ENCODE measurements at places on chromosomes 11 and 22.

DNA sequence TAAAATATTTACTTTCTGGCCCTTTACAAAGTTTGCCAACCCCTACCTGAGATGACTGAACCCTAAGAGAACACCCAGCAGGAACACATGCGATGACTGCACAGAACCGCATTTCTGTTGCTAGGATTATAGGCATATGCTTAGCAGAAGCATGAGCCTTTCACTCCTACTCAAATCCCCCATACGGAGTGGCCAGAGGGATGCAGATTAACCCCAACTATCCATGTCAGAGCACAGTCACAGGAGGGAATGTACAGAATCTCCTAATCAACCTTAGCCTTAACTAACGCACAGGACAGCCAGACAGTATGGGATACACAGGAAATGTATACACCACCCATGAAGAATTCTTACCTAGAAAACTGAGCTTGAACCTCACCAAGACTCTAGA is 6.2 kb downstream of the HPS4 start:
- no peak for DNase-seq
- H3K27me3 ChIP-seq = no peaks in the 10 kb centered on the region
- peaks cover 41% of the 10 kb centered on the region for H3K4me1 ChIP-seq
- no peak overlapping the region for H3K4me3 ChIP-seq
- H3K36me3 ChIP-seq = peaks cover 16% of the 10 kb centered on the region

GRCh38 chr11:125337836-125338834 is 157.9 kb downstream of the FEZ1 start:
- peak overlapping the region; percentile 37 for H3K27ac ChIP-seq
- peaks cover 2% of the 10 kb centered on the region for H3K27me3 ChIP-seq
- peaks cover 44% of the 10 kb centered on the region for H3K4me1 ChIP-seq
- no peak overlapping the region for H3K4me3 ChIP-seq
- DNase-seq = no peak

GRCh38 chr11:131749101-131749500 is 378.7 kb downstream of the NTM start:
- no peak overlapping the region for H3K4me3 ChIP-seq
- no peak for DNase-seq
- H3K4me1 ChIP-seq = no peaks in the 10 kb centered on the region
- no peaks in the 10 kb centered on the region for H3K36me3 ChIP-seq

DNA sequence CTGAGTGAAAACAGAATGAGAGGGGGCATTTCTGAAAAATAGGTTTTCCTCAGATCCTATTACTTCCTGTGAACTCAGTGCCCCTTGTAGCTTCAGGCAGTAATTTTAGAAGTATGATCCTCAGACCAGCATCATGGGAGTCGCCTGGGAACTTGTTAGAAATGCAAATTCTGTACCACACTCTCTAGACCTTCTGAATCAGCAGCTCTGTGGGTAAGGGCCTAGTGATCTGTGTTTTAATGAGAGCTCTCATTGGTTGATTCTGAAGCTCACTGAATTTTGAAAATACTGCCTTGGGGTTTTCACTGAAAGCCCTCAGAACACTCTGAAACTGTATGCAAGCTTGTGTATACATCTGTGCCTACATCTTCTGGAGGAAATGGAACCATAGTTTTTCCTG is 647.2 kb upstream of the ANO5 start:
- no peaks in the 10 kb centered on the region for H3K36me3 ChIP-seq
- no peak for DNase-seq
- H3K27me3 ChIP-seq = peaks cover 13% of the 10 kb centered on the region
- H3K4me1 ChIP-seq = peaks cover 3% of the 10 kb centered on the region

- peaks cover 19% of the 10 kb centered on the region for H3K27me3 ChIP-seq
- no peak overlapping the region for H3K4me3 ChIP-seq
- H3K4me1 ChIP-seq = peaks cover 20% of the 10 kb centered on the region
- no peak for DNase-seq
- H3K27ac ChIP-seq = no peak overlapping the region
Observed at GRCh38 chr22:44396727-44397722, 84.3 kb upstream of the SHISAL1 start.

DNA sequence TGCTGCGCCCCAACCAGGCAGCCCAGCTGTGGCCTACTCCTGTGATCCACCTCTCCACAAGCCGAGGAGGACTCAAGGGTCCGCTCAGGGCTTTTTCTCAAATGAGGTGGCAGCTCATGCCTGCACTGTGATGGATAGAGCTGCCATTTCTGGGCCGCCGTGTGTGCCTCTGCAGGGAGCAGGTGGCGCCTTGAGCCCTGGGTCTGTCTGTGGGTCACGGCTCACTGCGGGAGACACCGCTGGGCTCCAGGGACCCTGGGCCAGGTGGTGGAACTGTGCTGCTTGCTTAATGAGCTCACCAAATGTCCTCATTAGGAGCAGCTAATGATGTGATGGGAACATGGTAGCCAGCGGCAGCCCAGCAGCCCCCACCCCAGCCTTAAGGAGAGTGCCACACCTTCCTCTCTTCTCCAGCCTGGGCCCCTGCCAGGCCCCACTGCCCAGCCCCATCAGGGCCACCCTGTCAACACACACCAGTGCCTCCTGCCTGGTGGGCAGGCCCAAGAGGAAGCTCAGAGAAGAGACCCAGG is 50.8 kb downstream of the DHCR7 start:
- H3K27ac ChIP-seq = no peak overlapping the region
- H3K4me1 ChIP-seq = peaks cover 7% of the 10 kb centered on the region
- no peak overlapping the region for H3K4me3 ChIP-seq
- H3K27me3 ChIP-seq = peaks cover 12% of the 10 kb centered on the region
- no peak for DNase-seq
- H3K36me3 ChIP-seq = no peaks in the 10 kb centered on the region

DNA sequence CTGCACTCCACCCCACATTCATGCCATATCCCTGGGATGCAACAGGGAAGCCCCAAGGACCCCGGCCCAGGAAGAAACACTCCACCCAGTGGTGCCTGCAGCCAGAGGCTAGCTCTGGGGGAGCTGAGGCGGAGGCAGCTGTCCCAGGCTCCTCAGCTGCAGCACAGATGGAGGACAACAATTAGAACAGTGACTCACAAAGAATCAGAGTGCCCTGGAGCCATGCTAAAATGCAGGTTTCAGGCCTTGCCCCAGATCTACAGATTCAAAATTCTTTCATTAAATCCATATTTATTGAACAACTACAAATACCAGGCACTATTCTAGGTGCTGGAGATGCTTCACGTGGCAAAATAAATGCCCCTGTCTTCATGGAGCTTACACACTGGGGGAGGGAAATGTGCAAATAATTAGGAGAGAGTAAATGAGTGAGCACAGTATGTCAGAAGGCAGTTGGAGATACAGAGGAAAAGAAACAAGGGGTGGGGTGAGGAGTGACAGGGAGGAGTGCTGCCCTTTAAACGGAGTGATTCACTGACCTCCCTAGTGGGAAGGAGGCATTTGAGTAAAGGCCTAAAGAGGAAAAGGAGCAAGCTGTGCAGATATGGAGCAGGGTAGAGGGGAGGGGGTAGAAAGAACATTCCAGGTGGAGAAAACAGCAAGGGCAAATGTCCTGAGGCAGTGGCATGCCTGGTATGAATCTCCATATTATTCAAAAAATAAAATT is 73.3 kb upstream of the CSNK2A3 start:
- no peak overlapping the region for H3K4me3 ChIP-seq
- peaks cover 24% of the 10 kb centered on the region for H3K27me3 ChIP-seq
- no peaks in the 10 kb centered on the region for H3K36me3 ChIP-seq
- DNase-seq = no peak
- peaks cover 17% of the 10 kb centered on the region for H3K4me1 ChIP-seq

DNA sequence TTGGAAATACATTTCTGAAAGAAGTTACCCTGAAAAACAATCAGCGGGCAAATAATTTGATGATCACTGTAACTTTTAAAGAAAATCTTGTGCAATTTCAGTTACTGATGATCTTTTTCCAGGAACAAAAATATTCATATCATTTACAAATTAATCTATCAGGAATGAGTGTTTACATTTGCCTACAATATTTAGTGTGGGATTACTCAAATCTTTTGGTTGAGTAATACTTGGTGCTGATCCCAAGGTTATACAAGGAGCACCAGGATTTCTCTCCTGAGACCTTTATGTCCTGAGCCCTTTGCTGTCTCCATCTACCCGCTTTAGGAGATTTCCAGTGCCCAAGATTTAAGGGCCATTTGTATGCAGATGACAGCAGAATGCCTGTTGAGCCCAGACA is 116.1 kb downstream of the ATXN10 start:
- no peaks in the 10 kb centered on the region for H3K27me3 ChIP-seq
- H3K4me1 ChIP-seq = peaks cover 30% of the 10 kb centered on the region
- H3K4me3 ChIP-seq = no peak overlapping the region

DNA sequence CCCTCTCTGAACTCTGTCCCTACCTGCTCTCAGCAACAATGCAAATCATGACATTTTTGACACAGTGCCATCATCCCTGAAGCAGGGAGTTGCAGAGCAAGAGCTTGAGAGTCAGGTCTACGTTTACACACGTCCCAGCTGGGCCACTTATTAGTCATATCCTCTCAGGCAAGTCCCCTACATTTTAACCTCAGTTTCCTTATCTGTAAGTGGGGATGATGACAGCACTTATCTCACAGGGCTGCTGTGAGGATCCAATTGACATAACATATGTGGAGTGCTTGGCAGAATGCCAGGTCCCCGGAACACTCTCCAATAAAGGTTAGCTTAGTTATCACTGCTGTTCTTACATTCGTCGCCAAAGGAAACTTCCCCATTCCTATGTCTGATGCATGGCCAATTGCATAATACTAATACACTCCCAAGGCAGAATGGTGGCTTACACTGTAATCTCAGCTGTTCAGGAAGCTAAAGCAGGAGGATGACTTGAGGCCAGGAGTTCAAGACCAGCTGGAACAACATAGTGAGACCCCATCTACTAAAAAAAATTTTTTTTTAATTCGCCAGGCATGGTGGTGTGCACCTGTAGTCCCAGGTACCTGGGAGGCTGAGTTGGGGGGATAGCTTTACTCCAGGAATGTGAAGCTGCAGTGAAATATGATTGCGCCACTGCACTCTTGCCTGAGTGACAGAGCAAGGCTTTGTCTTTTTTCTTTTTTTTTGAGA is 16.6 kb downstream of the ASCC2 start:
- peaks cover 4% of the 10 kb centered on the region for H3K4me1 ChIP-seq
- peak overlapping the region; percentile 89 for H3K27ac ChIP-seq
- peak; percentile 46 for DNase-seq
- H3K4me3 ChIP-seq = no peak overlapping the region
- H3K36me3 ChIP-seq = peaks cover 39% of the 10 kb centered on the region
- no peaks in the 10 kb centered on the region for H3K27me3 ChIP-seq

DNA sequence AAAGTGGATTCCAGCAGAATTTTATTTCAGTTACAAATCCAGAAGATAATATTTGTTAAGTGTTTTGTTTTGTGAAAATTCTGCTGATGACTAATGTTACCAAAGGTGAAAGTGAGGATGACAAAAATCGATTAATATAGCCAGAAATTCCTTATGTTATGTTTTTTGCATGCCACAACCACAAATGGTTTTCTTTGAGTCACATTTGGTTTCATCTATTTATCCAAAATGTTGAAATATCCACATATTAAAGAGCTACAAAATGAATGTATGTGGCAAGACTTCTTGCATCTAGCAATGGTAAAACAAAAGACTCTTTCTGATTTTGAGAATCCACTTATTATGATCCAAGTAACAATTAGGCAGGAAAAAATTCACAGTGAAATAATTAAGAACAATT is 150.1 kb upstream of the LRRC4C start:
- DNase-seq = no peak
- H3K27me3 ChIP-seq = no peaks in the 10 kb centered on the region
- H3K36me3 ChIP-seq = no peaks in the 10 kb centered on the region
- H3K4me3 ChIP-seq = no peak overlapping the region
- no peak overlapping the region for H3K27ac ChIP-seq

DNA sequence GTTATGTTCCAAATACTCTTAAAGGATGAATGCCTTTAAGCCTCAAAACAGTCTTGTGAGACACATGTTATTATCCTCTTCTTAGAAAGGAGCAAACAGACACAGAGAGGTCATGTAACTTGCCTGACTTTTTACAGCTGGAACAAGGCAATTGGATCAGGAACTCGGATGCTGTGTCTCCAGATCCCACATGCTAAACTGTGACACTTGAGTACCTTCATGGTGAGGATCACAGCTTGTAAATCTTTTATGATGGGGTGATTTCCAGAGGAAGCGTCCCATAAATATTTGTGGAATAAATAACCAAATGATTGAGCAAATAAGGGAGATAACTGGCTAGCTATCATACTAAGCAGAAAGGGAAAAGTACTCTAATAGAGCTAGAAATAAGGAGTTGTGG is 171.2 kb downstream of the C11orf91 start:
- no peaks in the 10 kb centered on the region for H3K36me3 ChIP-seq
- peaks cover 2% of the 10 kb centered on the region for H3K4me1 ChIP-seq
- H3K27me3 ChIP-seq = peaks cover 18% of the 10 kb centered on the region
- H3K4me3 ChIP-seq = no peak overlapping the region
- no peak overlapping the region for H3K27ac ChIP-seq
- DNase-seq = no peak

- no peaks in the 10 kb centered on the region for H3K27me3 ChIP-seq
- peaks cover 16% of the 10 kb centered on the region for H3K36me3 ChIP-seq
- no peak overlapping the region for H3K4me3 ChIP-seq
Observed at GRCh38 chr22:49781289-49781782, 46.3 kb downstream of the BRD1 start.

DNA sequence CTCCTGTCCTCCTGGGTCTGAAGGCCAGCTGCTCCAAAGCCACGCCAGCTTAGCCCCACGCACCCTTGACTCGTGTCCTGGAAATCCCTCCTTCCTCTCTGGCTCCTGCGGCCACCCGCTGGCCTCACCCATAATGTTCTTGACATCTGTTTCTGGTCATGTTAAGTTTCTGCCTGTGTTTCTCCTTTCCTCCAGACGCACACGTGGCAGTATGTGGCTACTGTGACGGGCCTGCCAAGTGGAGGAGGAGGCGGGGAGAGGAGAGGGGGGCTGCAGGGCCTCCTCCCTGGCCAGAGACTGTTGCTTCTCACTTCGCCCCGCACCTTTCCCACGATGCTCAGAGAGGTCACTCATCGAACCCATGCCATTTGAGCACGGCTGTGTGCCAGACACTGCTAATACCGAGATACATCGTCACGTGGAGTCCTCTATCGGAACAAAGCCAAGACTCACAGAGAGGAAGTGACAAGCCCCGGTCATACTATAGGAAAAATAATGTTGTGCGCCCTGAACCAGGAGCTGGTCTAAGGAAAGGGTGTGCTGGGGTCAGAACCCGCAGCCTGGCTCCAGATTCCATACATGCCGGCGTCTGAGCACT is 11.5 kb downstream of the C1QTNF6 start:
- no peak for DNase-seq
- H3K27me3 ChIP-seq = no peaks in the 10 kb centered on the region
- peaks cover 4% of the 10 kb centered on the region for H3K36me3 ChIP-seq
- peak overlapping the region; percentile 5 for H3K4me3 ChIP-seq
- peak overlapping the region; percentile 92 for H3K27ac ChIP-seq
